ENCODE measurements at places on chromosomes 2 and 18.

DNA sequence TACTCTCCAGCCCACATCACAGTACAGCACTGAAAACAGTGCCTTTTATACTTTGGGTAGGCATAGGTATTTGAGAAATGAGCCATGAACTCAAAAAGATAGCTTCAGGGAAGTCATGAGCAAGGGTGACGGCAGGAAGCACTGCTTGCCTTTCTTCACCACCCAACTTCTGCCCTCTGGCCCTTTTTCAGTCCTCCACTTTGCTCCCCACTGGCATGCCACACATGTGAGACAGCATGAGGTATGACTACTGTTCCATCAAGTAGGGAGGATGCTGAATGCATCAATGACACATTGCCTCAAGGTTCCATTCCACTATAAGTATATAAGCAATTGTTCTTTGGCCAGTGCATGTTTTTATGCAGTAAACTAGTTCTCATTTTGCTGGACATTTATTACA lies 373.0 kb downstream of the NRXN1 start:
- H3K4me3 ChIP-seq = no peak overlapping the region
- DNase-seq = no peak
- H3K27ac ChIP-seq = no peak overlapping the region
- no peaks in the 10 kb centered on the region for H3K27me3 ChIP-seq
- no peaks in the 10 kb centered on the region for H3K4me1 ChIP-seq

DNA sequence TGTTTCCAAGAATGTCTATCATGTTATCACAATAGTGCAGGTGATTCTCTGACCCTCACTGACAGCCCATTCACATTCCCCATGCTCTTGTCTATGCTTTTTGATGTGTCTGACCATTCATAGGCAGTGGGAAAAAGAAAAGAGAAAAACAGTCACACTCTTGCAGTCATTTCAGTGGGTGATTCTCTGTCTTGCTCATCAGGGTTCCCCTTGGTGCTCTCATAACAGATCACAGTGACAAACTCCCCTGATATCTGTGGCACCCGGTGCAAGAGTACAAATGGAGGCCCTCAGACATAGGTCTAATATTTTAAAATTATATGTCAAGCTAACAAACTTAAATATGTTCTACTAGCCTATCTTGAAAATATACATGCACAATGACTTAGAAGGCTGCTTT lies 72.7 kb upstream of the PPP1CB start:
- H3K4me3 ChIP-seq = no peak overlapping the region
- no peaks in the 10 kb centered on the region for H3K27me3 ChIP-seq
- H3K27ac ChIP-seq = no peak overlapping the region
- H3K36me3 ChIP-seq = no peaks in the 10 kb centered on the region

DNA sequence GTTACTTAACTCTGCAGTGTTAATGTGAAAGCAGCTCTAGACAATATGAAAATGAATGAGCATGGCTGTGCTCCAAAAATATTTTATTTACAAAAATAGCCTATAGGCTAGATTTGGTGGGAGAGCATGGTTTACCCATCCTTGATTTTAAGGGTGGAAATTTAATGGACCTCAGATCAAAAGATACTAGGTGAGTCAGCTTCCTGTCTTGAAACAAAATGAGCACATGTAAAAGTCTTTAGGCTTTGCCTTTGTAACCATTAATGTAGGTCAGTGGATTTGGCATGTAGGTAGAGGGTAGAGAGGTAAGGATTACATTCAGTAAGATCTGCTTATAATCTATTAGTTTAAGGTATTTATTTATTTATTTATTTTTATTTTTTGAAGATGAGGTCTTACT lies 72.7 kb downstream of the GREB1L start:
- H3K27ac ChIP-seq = no peak overlapping the region
- no peaks in the 10 kb centered on the region for H3K4me1 ChIP-seq
- DNase-seq = no peak
- peaks cover under 1% of the 10 kb centered on the region for H3K27me3 ChIP-seq
- H3K4me3 ChIP-seq = no peak overlapping the region

- peak; percentile 65 for DNase-seq
- no peak overlapping the region for H3K27ac ChIP-seq
- H3K4me1 ChIP-seq = peaks cover 7% of the 10 kb centered on the region
- H3K36me3 ChIP-seq = no peaks in the 10 kb centered on the region
- no peaks in the 10 kb centered on the region for H3K27me3 ChIP-seq
- H3K4me3 ChIP-seq = no peak overlapping the region
These were observed 1.6 kb upstream of the DNMT3A start for GRCh38 chr2:25343187-25343825.

- H3K4me1 ChIP-seq = no peaks in the 10 kb centered on the region
- no peak overlapping the region for H3K4me3 ChIP-seq
- H3K36me3 ChIP-seq = no peaks in the 10 kb centered on the region
- no peaks in the 10 kb centered on the region for H3K27me3 ChIP-seq
- H3K27ac ChIP-seq = no peak overlapping the region
These were observed 144.3 kb downstream of the DAW1 start for GRCh38 chr2:228015741-228016140.

- H3K4me3 ChIP-seq = no peak overlapping the region
- no peaks in the 10 kb centered on the region for H3K36me3 ChIP-seq
- no peaks in the 10 kb centered on the region for H3K27me3 ChIP-seq
- H3K4me1 ChIP-seq = no peaks in the 10 kb centered on the region
- DNase-seq = no peak
- no peak overlapping the region for H3K27ac ChIP-seq
These were observed 1438.0 kb upstream of the ZEB2 start for GRCh38 chr2:145957929-145958328.

- H3K4me1 ChIP-seq = no peaks in the 10 kb centered on the region
- no peaks in the 10 kb centered on the region for H3K36me3 ChIP-seq
- H3K27ac ChIP-seq = no peak overlapping the region
- no peaks in the 10 kb centered on the region for H3K27me3 ChIP-seq
- no peak overlapping the region for H3K4me3 ChIP-seq
These were observed 131.7 kb downstream of the RAB3GAP1 start for GRCh38 chr2:135183822-135184221.

GRCh38 chr2:64250751-64251423 lies 106.7 kb upstream of the PELI1 start:
- no peak overlapping the region for H3K4me3 ChIP-seq
- no peak for DNase-seq
- H3K36me3 ChIP-seq = no peaks in the 10 kb centered on the region
- no peaks in the 10 kb centered on the region for H3K4me1 ChIP-seq

- no peak for DNase-seq
- peak overlapping the region; percentile 11 for H3K27ac ChIP-seq
- H3K27me3 ChIP-seq = no peaks in the 10 kb centered on the region
- peaks cover 24% of the 10 kb centered on the region for H3K4me1 ChIP-seq
- no peak overlapping the region for H3K4me3 ChIP-seq
These were observed 26.1 kb upstream of the SLC38A11 start for GRCh38 chr2:164981217-164981990.

- peaks cover 6% of the 10 kb centered on the region for H3K36me3 ChIP-seq
- H3K27ac ChIP-seq = no peak overlapping the region
- DNase-seq = peak; percentile 22
- H3K4me1 ChIP-seq = peaks cover 5% of the 10 kb centered on the region
- no peak overlapping the region for H3K4me3 ChIP-seq
These were observed 8.8 kb downstream of the IMMT start for GRCh38 chr2:86186431-86186830.

- H3K27me3 ChIP-seq = no peaks in the 10 kb centered on the region
- H3K4me1 ChIP-seq = no peaks in the 10 kb centered on the region
- no peaks in the 10 kb centered on the region for H3K36me3 ChIP-seq
- no peak overlapping the region for H3K27ac ChIP-seq
- no peak for DNase-seq
These were observed 1883.3 kb upstream of the CELF4 start for GRCh38 chr18:39448942-39449341.

DNA sequence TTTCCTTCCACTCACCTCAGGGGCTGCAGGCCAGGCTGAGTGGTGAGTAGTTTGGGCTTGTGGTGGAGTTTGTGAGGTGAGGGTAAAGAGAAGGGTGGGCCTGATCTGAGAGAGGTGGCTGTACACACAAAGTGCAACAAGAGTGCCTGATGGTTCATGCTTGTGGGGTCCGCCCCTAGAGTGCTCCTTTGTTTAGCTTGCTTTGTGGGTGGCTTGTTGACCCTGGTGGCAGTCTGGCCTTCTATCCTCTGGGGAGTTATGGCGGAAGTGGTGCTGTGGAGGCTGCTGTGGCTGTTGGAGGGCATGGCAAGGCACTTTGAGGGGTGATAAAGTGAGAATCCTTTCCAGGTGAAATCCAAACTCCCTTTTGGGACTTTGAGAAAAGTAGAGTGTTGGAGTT lies 10.6 kb downstream of the UBE2F start:
- H3K27ac ChIP-seq = no peak overlapping the region
- H3K36me3 ChIP-seq = peaks cover 18% of the 10 kb centered on the region
- no peak overlapping the region for H3K4me3 ChIP-seq
- H3K4me1 ChIP-seq = peaks cover 3% of the 10 kb centered on the region

GRCh38 chr2:65992198-65992554 lies 442.7 kb upstream of the MEIS1 start:
- H3K4me1 ChIP-seq = no peaks in the 10 kb centered on the region
- no peak overlapping the region for H3K27ac ChIP-seq
- H3K36me3 ChIP-seq = no peaks in the 10 kb centered on the region
- H3K27me3 ChIP-seq = no peaks in the 10 kb centered on the region
- no peak for DNase-seq

DNA sequence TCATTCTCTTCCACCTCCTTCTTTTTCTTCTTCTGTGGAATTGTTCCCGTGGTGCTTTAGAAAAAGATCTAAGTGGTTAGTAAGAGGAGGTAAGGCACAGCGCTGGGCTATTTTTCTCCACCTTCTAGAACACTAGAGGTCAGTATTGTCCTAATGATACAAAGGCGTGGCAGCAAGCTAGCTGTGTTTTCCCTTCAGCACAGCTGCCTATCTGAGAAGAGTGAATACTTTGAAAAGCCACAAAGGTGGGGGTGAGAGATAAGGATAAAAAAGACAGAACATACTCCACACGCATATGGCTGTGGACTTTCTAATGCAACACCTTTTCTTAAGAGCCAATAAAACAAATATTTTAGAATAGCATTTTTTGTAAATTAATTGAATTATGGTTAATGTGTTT lies 2.1 kb downstream of the CNTNAP5 start:
- peak; percentile 85 for DNase-seq
- H3K4me3 ChIP-seq = no peak overlapping the region
- H3K27ac ChIP-seq = no peak overlapping the region
- H3K4me1 ChIP-seq = no peaks in the 10 kb centered on the region
- no peaks in the 10 kb centered on the region for H3K36me3 ChIP-seq

- H3K4me3 ChIP-seq = no peak overlapping the region
- no peaks in the 10 kb centered on the region for H3K4me1 ChIP-seq
- H3K36me3 ChIP-seq = no peaks in the 10 kb centered on the region
- DNase-seq = no peak
- H3K27ac ChIP-seq = no peak overlapping the region
- H3K27me3 ChIP-seq = peaks cover 3% of the 10 kb centered on the region
These were observed 94.9 kb upstream of the PAPOLG start for GRCh38 chr2:60661073-60661738.

DNA sequence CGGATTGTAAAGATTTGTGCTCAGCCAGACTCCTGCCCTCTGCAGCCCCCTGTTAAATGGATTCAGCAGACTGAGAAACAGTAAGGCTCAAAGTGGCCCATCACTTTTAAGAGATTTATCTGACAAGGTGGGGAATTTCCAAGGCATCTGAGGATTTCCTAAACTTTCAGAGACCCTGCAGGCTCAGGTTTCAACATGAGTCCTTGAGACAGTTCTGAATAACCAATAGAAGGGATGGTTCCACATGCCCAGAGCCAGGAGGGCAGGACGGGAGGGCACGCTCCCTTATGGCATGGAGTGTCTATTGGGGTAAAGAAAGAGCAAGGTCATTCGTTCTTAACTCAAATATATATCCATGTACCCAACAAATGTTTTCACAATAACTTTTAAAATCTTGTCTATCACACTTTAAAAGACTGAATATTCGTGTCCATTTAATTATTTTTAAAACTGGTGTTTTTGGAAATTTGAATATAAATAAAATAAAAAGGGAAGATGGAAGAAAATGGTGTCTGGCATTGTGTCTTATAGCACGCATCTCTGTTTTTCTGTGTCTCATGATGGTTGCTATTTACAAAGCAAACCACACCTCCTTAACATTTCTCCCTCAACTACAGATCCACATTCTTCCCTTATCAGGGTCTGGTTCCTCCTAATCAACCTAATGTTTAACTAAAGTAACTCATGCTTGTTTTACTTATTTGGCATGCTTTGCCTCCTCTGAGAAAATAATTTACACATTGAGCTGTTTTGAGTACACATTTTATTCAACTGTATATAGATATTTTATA lies 56.0 kb upstream of the DSG1 start:
- no peaks in the 10 kb centered on the region for H3K27me3 ChIP-seq
- no peak overlapping the region for H3K4me3 ChIP-seq
- no peak for DNase-seq
- H3K27ac ChIP-seq = no peak overlapping the region

DNA sequence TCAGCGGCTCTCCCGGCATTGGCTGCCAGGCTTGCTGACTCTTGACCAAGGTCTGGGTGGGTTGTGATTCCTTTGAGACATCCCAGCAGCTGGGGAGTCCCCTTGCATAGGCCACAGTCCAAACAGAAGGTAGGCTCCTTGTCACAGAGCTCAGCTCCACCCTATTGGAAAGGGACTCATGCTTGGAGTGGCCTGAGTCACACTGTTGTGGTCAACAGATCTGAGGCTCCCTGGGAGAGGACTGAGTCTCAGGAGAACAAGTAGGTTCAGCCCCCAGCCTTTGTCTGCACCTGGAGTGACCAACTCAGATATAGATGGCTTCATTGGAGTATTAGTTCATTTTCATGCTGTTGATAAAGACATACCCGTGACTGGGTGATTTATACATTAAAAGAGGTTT lies 32.1 kb upstream of the SH3BP4 start:
- no peak for DNase-seq
- H3K36me3 ChIP-seq = no peaks in the 10 kb centered on the region

DNA sequence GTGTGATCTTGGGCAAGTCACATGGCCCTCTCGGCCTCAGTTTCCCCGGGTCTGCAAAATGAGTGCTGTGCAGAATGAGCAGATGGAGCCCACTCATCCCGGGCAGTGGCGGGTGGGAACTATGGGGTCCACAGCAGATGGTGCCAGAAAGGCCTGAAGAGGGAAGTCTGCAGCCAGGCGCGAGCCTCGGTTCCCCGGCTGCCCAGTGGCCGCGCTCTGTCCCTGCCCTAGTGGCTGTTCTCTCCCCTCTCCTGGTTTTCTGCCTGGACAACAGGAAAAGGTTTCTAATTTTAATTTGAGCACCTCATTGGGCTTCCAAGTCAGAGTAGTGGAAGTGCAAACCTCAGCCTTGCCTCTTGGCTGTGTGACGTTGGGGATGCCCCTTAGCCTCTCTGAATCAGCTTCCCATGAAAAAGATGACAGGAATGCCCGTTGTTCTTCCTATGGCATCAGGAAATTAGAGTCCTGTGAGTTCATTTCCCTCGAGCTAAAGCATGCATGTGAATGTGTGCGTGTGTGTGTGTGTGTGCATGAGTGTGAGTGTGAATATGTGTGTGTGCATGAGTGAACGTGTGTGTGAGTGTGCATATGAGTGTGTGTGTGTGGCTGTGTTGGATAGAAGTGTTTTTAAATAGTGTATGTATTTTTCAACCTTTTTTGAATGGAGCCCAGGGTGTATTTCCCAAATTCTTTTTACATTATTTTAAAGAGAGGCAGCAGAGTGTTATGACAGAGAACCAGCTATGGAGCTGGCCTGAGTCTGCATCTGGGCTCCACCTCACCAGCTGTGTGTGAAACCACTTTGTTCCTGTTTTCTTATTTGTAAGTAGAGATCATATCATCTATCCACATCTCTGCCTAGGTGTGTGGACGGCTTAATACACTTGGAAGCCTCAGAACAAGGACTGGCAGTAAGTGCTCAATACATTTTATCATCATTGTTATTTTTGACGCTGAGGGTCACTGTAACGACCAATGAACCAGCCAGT lies 41.3 kb downstream of the RRM2 start:
- peak; percentile 83 for DNase-seq
- no peak overlapping the region for H3K27ac ChIP-seq
- H3K4me3 ChIP-seq = no peak overlapping the region
- peaks cover 17% of the 10 kb centered on the region for H3K4me1 ChIP-seq

Measured in osteoblast (primary cell).